ENCODE measurements at places on chromosomes 7 and 10. TPM values are rescaled to one million over a fixed set of nuclear protein-coding genes. Genes with fewer than 3 reads are reported as not detected.

Gene LIPF
- not detected for total RNA-seq

Gene COL17A1
- 0.94 TPM for total RNA-seq

Gene ANXA8
- total RNA-seq, result 0.52 TPM

Gene SLC39A12
- total RNA-seq, result not detected

Gene CXCL12
- 54.7 TPM for total RNA-seq

Gene FKBP6
- not detected for total RNA-seq

Gene PRPF18
- total RNA-seq, result 31.4 TPM

Gene AASS
- 22.4 TPM for total RNA-seq

Gene EFCAB10
- total RNA-seq, result not detected

Gene CHRM2
- 3.0 TPM for total RNA-seq

Gene PMPCB
- total RNA-seq, result 78.0 TPM

Gene PIK3AP1
- 0.52 TPM for total RNA-seq

Gene ADIRF
- 197 TPM for total RNA-seq

Gene EBF3
- total RNA-seq, result 9.0 TPM

Gene GARIN1A
- total RNA-seq, result 0.52 TPM

Gene CFAP69
- total RNA-seq, result 5.0 TPM

Gene LIPA
- 37.8 TPM for total RNA-seq

Gene SPDYE8
- total RNA-seq, result not detected

Gene NEBL
- total RNA-seq, result 0.16 TPM

Gene TMEM273
- total RNA-seq, result not detected

Gene ACSM6
- not detected for total RNA-seq

Gene MEST
- 18.0 TPM for total RNA-seq

Gene RASA4B
- 3.2 TPM for total RNA-seq

Gene CFAP70
- total RNA-seq, result 2.1 TPM

Gene EZH2
- 4.3 TPM for total RNA-seq

Gene MLXIPL
- total RNA-seq, result 0.16 TPM

Gene MYO1G
- under 0.01 TPM for total RNA-seq

Gene OLAH
- total RNA-seq, result not detected

Gene LOXL4
- 13.3 TPM for total RNA-seq

Gene GATAD1
- 23.0 TPM for total RNA-seq

Gene RBM48
- 11.7 TPM for total RNA-seq

Gene ERVW-1
- not detected for total RNA-seq

Gene IQCE
- 10.4 TPM for total RNA-seq

Gene CACNA2D1
- 33.3 TPM for total RNA-seq

Gene MMP21
- not detected for total RNA-seq

Gene GPR26
- total RNA-seq, result not detected

Gene PNLIPRP2
- total RNA-seq, result not detected

Gene ADAM12
- 9.1 TPM for total RNA-seq

Gene AUTS2
- total RNA-seq, result 1.9 TPM

Gene SYT15B
- not detected for total RNA-seq

Gene CTNNA3
- total RNA-seq, result not detected

Gene SORCS1
- not detected for total RNA-seq

Gene TUBB8
- not detected for total RNA-seq

All from bronchial smooth muscle cell (primary cell).